Left cardiac atrium (tissue), 4 donors: ENCODE measurements at places on chromosomes 1 and 21. TPM values are rescaled to one million over a fixed set of nuclear protein-coding genes. Genes with fewer than 3 reads are reported as not detected.

Gene AMIGO1
- 9.3 TPM for total RNA-seq

Gene ABCA4
- total RNA-seq, result 0.21 TPM

- DNase-seq, result no peak
Measured at GRCh38 chr1:216456682-216457081, 33.4 kb upstream of the USH2A start.

- DNase-seq, result no peak
Measured at GRCh38 chr1:221751226-221751887, 9.5 kb upstream of the DUSP10 start.

GRCh38 chr21:33010931-33011330 is 14.8 kb upstream of the OLIG2 start:
- DNase-seq, result no peak

DNA sequence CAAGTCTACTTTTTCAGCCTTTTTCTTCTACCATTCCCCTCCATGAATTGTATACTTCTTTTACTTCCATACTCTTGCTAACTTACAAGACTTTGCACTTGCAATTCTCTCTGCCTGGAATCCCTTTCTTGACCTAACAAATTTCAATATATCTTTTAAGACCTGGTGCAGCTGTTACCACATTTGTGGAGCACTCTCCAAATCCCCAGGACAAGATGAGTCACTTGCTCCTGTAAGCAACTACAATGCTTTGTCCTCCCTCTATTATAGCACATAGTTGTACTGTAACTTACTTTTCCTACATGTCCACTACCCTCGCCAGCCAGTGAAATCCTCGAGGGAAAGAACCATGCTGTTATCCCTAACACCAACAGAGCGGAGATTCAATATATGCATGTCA is 43.1 kb downstream of the WARS2 start:
- no peak for DNase-seq

DNA sequence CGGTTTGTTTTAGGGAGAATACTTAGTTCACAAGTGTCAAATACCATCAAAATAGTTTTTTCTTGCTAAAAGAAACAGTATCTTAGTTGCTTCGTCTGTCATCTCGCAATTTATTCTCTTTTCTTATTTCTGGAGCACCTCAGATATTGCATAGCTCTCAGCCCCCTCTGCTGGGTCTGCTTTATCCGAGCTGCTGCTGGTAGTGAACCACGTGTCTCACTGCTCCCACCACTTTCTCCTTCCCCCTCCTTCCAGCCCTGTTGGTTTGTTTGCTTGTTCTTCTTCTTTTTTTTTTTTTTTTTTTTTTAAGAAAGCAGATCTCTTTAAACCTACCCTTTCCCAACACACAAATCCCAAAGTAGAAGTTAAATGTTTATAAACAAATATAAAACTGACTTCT is 170.8 kb downstream of the EDEM3 start:
- DNase-seq, result no peak
